CD4-positive, alpha-beta T cell treated with Interleukin-21 for 1 hour (primary cell): ENCODE measurements at places on chromosomes 2 and 18.

GRCh38 chr2:175241691-175242090 lies 60.2 kb upstream of the ATP5MC3 start:
- no peak for DNase-seq

GRCh38 chr2:101830555-101830954 lies 133.0 kb downstream of the MAP4K4 start:
- no peak for DNase-seq

DNA sequence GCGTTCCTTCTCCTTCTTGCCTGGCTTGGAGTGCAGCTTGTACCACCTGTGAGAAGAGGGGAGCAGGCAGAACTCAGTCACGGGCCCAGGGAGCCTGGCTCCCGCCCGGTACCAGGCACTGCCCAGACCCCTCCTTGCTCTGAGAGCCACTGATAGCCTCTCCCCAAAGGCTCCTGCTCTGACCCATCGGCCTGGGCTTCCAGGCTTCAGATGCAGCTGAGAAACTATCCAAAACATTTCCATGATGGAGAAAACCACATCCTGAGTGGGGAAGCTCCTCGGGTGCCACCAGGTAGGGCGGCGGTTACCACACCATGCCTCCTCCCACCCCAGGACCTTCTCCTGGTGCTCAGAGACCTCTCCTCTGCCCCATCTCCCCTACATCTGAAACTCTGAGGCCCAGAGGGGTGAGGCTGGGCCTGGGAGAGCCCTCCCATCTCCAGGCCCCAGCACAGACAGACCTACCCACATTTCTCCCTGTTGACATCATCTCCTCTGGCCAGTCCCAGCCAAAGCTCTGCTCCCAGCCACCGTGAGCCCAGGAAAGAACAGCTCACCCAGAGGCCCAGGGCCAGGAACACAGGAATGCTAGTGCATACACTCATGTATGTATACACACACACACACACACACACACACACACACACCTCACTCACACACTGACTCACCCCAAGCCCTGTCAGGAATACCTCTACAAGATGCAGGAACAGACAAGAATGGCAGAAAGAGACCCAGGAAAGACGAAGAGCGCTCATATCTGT lies 17.9 kb upstream of the SFXN5 start:
- DNase-seq, result no peak

DNA sequence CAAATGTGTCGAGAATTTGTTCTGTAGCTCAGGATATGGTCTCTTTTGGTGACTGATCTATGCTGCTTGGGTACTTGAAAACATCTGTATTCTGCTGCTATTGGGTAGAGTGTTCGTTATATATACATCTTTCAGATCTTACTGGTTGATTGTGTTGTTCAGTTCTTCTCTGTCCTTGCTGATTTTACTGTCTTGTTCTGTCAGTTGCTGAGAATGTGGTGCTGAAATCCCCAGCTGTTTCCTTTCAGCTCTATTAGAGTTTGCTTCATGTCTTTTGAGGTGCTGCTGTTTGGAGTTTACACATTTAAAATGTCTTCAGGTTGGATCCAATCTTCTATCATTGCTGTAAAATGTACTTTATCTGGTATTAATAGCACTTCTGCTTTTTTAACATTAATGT lies 12.9 kb downstream of the BCL2L11 start:
- no peak for DNase-seq

GRCh38 chr2:105571445-105571987 lies 172.7 kb upstream of the FHL2 start:
- DNase-seq, result no peak
